Epithelial cell of prostate (primary cell): ENCODE measurements at places on chromosomes 3 and 15.
A peak's percentile ranks its signal among the peaks of the same experiment; 100 is the strongest.

GRCh38 chr3:123405021-123405420, 43.9 kb downstream of the ADCY5 start:
- no peak for DNase-seq

DNA sequence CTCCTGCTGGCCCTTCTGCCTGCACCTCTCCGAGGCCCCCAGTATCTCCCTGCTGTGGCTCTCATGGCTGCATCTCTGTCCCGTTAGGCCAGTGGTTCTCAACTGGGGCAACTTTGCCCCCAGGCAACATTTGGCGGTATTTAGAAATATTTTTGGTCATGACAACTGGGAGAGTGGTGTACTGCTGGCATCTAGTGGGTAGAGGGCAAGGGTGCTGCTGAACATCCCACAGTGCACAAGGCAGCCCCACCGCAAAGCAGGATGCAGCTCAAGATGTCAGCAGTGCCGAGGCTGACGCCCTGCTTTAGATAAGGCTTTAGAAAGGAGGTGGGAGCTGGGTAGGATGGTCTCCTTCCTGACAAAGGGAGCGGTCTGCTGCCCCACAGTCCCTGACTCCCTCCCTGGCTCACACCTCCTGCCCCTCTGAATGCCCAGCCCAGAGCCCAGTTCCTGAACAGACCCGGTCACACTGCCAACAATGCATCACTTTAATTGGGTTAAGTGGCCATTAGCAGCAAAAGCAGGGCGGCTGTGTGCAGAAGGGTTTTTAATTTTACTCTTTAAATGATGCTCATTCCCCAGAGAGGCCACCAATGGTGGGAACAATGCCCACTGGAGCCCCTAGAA, 68.8 kb upstream of the TMEM115 start:
- DNase-seq, result no peak

GRCh38 chr3:59698091-59698490, 648.3 kb upstream of the CFAP20DC start:
- DNase-seq, result no peak

- DNase-seq, result peak; percentile 83
Observed at GRCh38 chr3:29335438-29335837, 54.6 kb downstream of the RBMS3 start.

DNA sequence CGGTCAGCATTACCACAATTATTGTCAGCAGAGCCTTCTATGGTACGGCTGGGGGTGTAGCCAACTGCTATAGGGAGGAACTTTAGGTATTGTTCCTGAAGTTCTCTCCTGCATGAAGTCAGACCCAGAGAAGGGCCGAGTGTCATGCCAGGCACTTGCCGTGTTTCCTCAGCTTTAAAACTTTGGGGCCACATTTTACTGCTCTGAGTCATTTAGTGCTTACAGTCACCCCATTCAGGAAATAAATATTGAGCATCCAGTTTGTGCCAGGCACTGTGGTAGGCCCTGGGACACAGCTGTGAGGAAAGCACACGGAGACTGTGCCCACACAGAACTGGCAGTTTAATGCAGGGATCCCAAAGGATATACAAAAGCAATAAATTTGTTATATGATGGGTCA, 54.5 kb upstream of the APEH start:
- DNase-seq, result no peak

DNA sequence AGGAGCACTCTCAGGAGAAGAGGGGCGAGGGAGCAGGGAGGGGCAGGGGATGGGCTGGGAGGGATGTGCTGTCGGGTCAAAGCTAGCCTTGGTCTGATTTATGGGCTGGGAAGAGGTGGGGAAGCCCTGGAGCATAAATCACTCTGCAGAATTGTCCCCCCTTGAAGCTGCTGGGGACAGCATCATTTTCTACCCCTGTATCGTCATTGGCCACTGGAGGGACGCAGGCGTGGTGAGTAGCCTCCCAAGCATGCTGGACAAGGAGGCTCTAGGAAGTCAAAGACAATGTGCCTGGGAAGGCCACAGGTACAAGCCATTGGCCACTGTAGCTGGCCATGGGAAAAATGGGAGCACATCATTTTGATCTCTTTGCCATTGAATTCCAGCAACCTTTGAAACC, 175.5 kb upstream of the CTDSPL start:
- DNase-seq, result no peak

DNA sequence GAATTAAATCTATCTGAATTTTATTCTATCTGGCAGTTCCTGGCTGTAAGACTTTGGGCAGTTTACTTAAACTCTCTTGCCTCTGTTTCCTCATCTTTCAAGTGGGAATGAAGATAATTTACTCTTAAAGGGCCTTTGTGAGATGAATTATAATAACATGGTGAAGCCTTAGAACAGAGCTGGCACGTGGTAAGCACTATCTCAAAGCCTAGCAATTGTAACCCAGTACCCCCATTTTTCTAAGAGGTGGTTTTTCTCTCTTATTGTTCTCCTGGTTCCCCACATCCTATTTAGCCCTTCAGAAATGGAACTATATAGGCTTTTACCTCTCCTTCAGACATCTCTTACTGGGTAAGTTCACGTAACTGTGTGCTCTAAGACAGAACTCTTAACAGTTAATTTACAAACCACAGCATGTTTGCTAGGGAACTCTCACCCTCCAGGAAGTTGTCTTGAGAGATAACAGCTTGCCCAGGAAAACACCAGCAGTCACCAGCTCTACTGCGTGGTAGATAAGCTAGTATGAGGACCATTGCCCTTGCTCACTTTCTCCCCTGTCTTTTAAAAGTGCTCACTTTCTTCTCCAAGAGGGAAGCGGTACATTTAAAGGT, 12.3 kb upstream of the CRBN start:
- no peak for DNase-seq

- no peak for DNase-seq
Observed at GRCh38 chr15:79442911-79443310, 10.8 kb downstream of the MINAR1 start.

GRCh38 chr3:13092621-13093617, 19.7 kb upstream of the IQSEC1 start:
- DNase-seq, result no peak

DNA sequence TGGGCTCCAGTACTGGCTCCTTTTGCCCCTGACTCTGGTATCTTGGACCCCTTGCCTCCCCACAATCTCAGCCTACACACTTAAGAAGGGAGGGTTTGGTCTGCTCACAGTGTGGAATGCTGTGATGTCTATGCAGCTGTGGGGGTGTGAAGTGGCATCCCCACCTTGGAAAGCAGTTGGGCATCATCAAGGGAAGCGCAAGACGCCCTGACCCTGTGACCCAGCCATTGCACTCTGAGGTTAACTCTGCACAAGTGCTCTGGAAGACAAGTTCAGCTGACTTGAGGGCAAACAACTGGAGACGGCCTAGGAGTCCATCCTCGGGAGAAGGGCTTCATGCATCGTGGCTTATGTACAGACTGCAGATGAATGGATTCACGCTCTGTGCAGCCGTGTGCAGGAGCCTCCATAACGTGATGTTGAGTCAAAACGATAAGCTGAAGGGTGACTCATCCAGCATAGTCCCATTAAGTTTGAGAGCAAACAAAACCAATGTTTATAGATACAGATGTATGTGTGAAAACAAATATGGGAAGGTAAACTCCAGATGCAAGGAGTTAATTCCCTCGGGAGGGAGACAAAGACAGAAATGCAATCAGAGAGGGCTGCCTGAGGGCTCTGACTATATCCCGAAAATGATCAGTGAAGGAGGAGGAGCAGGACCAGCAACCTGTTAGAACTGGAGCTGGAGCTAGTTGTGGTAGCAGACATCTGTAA, 86.8 kb downstream of the LSM3 start:
- peak; percentile 34 for DNase-seq

- DNase-seq, result no peak
Observed at GRCh38 chr3:96959474-96959873, 145.1 kb downstream of the EPHA6 start.

DNA sequence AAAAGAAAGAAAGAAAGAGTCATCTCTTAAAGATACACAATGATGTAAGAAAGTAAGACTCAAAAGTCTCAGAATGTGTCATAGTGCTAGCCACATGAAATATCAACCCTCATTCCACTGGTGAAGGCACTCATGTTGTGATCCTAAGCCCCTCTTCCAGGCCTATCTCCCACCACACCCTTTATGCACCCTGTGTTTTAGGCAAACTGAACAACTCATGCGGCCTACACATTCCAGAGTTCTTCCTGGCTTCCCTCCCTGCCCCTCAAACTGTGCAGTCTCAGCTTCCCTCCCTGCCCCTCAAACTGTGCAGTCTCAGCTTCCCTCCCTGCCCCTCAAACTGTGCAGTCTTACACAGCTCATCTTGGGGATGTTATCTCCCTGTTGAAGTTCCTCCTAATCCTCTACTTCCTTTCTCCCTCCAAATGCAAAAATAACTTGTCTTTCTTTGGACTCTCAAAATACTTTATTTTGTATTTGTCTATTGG, 69.0 kb upstream of the FNDC3B start:
- no peak for DNase-seq

DNA sequence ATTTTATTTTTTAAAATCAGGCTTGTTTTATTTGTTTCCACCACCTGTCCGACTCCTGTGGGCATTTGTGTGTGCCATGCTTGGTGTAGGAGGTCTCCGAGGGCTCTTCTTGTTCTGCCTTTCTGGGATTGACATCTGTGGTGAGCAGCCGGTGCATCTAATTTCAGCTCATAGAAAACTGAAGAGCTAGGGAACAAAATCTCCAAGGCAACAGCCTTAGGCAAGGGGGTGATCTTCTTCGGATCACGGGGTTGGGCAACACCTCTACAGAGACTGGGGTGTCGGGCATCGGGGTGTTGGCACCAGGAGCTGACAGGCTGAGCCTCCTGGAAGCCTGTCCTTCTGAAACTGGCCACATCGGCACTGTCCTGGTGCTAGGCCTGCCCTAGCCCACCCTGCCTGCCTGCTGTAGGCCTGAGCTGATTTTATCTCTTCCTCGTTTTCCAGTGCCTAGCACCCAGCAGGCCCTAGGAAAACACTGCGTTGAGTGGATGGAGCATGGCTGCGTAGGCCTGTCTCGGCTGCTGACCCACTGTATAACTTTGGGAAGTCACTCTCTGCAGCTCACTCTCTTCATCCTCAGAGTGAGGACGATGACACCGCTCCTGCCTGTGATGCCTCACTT, 10.3 kb downstream of the CHCHD6 start:
- DNase-seq, result no peak

DNA sequence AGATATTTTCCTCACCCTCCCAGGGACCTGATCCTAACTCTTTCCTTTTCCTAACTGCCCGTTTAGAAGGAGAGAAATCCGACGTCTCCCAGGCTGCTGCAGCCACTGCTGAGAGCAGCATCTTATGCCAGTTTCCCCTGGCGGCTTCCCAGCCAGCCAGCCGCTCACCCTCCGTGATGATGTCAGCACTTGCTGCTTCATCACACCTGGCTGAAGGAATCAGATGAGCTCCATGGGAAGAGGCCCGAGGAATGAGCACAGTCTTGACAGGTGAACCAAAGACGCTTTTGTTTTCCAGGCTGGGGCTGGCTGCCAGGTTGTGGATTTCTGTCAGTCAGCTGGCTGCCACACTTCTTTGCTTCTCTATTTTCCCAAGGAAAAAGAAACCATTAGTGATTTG, 445.1 kb upstream of the RBMS3 start:
- no peak for DNase-seq
